ENCODE measurements at places on chromosomes 7 and 10. TPM values are rescaled to one million over a fixed set of nuclear protein-coding genes. Genes with fewer than 3 reads are reported as not detected.

Gene TUBB8
- 0.77 TPM for total RNA-seq

Gene PLAU
- 0.93 TPM for total RNA-seq

Gene MICALL2
- 12.7 TPM for total RNA-seq

DNA sequence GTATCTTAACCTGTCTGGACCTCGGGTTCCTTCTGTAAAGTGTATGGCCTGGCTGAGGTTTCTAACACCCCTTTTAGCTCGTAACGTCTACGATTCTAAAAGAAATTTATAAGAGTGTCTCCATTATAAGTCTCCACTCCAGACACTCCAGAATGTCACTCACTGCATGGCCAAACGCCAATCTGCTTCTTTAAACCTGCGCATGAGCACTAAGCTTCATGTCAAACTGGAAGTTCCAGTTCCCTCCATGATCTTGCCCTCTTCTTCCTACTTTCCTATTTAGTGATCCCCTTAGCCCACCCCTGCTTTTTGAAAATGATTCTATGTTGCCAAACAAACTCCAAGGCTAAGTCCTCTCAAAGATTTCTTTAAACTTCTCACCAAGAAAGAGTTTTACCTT is 241.4 kb upstream of the NPVF start:
- H3K36me3 ChIP-seq = no peaks in the 10 kb centered on the region
- DNase-seq = no peak
- H3K27me3 ChIP-seq = peaks cover 8% of the 10 kb centered on the region
- no peaks in the 10 kb centered on the region for H3K4me1 ChIP-seq
- no peak overlapping the region for H3K27ac ChIP-seq

DNA sequence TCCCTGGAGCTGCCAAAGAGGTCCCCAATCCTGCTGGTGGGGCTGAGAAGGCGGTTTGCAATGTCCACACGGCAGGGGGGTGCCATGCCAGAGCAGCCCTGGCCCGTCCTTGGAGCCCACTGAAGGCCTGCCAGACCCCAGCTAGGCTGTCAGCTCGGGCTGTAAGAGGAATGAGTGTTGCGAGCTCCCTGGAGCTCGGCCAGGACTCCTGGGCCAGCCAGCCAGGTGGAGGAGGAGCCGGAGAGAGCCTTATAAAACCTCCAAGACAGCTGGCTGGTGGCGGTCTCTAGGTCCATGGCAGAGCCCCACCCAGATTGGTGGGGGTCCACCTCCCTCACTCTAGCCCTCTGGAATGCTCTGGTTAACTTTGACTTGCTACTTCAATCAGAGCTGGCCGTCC is 55.1 kb upstream of the CALN1 start:
- no peaks in the 10 kb centered on the region for H3K36me3 ChIP-seq
- H3K4me1 ChIP-seq = no peaks in the 10 kb centered on the region
- DNase-seq = no peak
- no peak overlapping the region for H3K27ac ChIP-seq
- peaks cover 20% of the 10 kb centered on the region for H3K27me3 ChIP-seq
- H3K4me3 ChIP-seq = no peak overlapping the region

DNA sequence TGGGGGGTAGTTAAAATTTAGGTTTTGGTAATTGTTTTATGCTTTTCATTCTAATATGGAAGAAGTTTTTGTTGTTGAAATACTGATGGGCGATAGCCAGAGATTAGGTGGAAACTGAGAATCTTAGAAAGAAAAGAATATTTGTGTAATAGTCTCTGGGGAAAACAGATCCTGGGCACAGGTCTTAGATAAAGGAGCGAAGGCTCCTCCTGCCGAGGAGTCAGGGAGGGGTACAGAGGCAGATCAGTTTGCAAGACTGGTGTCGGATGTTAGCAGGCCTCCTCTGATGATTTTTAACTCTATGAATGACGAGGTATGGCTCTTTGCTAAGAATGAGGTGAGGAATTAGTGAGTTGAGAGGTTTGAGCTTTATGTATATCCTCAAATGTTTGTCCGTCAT is 339.7 kb downstream of the HGF start:
- H3K27ac ChIP-seq = no peak overlapping the region
- peaks cover 5% of the 10 kb centered on the region for H3K4me1 ChIP-seq
- H3K36me3 ChIP-seq = no peaks in the 10 kb centered on the region
- no peak for DNase-seq

GRCh38 chr7:24668927-24669635 is 88.2 kb downstream of the GSDME start:
- peaks cover 16% of the 10 kb centered on the region for H3K36me3 ChIP-seq
- no peaks in the 10 kb centered on the region for H3K27me3 ChIP-seq
- H3K27ac ChIP-seq = no peak overlapping the region

DNA sequence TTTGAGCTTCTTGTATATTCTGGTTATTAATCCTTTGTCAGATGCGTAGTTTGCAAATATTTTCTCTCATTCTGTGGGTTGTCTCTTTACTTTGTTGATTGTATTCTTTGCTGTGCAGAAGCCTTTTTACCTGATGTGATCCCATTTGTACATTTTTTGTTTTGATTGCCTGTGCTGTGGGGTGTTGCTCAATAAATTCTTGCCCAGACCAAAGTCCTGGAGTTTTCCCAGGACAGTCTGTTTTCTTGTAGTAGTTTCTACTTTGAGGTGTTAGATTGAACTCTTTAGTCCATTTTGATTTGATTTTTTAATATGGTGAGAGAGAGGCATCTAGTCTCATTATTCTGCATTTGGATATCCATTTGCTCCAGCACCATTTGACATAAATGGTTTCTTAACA is 588.7 kb upstream of the MBL2 start:
- H3K27ac ChIP-seq = no peak overlapping the region
- DNase-seq = no peak
- no peaks in the 10 kb centered on the region for H3K27me3 ChIP-seq
- no peaks in the 10 kb centered on the region for H3K36me3 ChIP-seq

GRCh38 chr7:32941681-32942414 is 15.4 kb upstream of the FKBP9 start:
- DNase-seq = no peak
- H3K36me3 ChIP-seq = peaks cover 9% of the 10 kb centered on the region
- H3K4me3 ChIP-seq = peak overlapping the region; percentile 85
- peak overlapping the region; percentile 94 for H3K27ac ChIP-seq
- peaks cover 15% of the 10 kb centered on the region for H3K4me1 ChIP-seq
- H3K27me3 ChIP-seq = peaks cover 6% of the 10 kb centered on the region

DNA sequence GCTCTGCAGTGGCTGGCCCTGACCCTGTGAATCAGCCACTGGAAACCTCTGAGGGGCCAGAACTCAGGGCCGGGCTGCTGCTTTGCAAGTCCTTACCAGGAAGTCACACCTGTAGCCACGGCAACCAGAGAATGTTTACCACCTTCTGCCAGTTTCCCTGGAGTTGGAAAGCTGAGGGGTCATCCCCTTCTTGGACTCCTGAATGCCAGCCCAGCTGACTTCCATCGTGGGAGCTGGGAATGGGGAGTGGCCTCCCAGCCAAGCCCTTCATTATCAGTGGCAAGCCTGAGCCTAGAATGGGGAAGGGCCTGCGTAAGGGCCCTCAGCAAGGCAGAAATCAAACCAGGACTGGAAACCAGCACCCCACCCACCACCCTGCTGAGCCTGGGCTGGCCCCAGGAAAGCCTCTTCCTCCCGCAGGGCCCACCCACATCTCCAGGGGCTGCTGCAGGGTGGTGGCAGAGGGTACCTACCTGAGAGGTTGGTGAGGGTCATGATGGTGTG is 6.5 kb upstream of the CRHR2 start:
- no peaks in the 10 kb centered on the region for H3K36me3 ChIP-seq
- H3K27me3 ChIP-seq = peaks cover 9% of the 10 kb centered on the region
- H3K4me1 ChIP-seq = peaks cover 1% of the 10 kb centered on the region

GRCh38 chr7:123864966-123865365 is 20.0 kb downstream of the HYAL4 start:
- H3K4me1 ChIP-seq = peaks cover 20% of the 10 kb centered on the region
- H3K27ac ChIP-seq = no peak overlapping the region
- peaks cover 1% of the 10 kb centered on the region for H3K36me3 ChIP-seq
- no peaks in the 10 kb centered on the region for H3K27me3 ChIP-seq

DNA sequence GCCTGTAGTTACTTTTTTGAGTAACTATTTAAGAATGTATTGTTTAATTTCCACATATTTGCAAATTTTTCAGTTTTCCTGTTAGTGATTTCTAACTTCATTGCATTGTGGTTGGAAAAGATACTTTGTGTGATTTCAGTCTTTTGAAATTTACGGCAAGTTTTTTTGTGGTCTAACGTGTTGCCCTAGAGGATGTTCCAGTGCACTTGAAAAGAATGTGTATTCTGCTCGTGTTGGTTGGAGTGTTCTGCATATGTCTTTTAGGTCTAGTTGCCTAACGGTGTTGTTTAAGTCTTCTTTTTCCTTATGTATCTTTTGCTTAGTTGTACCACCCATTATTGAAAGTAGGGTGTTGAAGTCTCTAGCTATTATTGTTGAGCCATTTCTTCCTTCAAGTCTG is 59.7 kb downstream of the LCOR start:
- no peak for DNase-seq
- H3K4me1 ChIP-seq = peaks cover 17% of the 10 kb centered on the region
- no peak overlapping the region for H3K4me3 ChIP-seq
- H3K27me3 ChIP-seq = no peaks in the 10 kb centered on the region
- peaks cover 36% of the 10 kb centered on the region for H3K36me3 ChIP-seq

DNA sequence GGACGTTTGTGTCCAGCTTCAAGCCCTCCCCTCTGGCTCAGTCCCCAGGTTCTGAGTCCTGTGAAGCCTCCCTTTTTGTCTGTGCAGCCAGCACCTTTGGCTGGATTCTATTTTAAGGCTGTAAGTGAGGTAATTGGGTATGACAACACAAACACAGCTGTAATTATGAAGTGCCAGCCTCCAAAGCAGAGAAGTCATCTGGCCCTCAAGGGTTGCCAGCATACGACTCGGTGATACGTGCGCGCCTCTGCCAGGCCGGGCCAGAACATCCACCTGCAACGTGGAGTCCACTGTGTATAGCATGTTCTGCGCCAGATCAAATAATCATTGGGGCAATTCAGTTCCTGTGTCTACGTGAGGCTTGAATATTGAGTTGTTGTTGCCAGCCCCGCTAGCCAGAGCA is 6.7 kb upstream of the FAM180A start:
- no peaks in the 10 kb centered on the region for H3K27me3 ChIP-seq
- H3K4me1 ChIP-seq = peaks cover 3% of the 10 kb centered on the region
- no peak overlapping the region for H3K27ac ChIP-seq
- no peak for DNase-seq

- H3K4me3 ChIP-seq = no peak overlapping the region
- H3K36me3 ChIP-seq = no peaks in the 10 kb centered on the region
- no peak for DNase-seq
- no peak overlapping the region for H3K27ac ChIP-seq
Observed at GRCh38 chr7:145624618-145625017, 492.0 kb upstream of the CNTNAP2 start.

- no peak overlapping the region for H3K4me3 ChIP-seq
- no peak for DNase-seq
- H3K27me3 ChIP-seq = no peaks in the 10 kb centered on the region
- H3K4me1 ChIP-seq = peaks cover 1% of the 10 kb centered on the region
- H3K36me3 ChIP-seq = peaks cover 11% of the 10 kb centered on the region
- H3K27ac ChIP-seq = peak overlapping the region; percentile 38
Observed at GRCh38 chr7:2151237-2151636, 81.5 kb downstream of the MAD1L1 start.

Measured in progenitor cell of endocrine pancreas (in vitro differentiated cells).